ENCODE measurements at places on chromosomes 5 and 9. TPM values are rescaled to one million over a fixed set of nuclear protein-coding genes. Genes with fewer than 3 reads are reported as not detected.

GRCh38 chr5:60490597-60491166, 209.3 kb downstream of the DEPDC1B start:
- no peak overlapping the region for H3K27ac ChIP-seq
- no peaks in the 10 kb centered on the region for H3K36me3 ChIP-seq
- peaks cover 11% of the 10 kb centered on the region for H3K4me1 ChIP-seq
- no peak overlapping the region for H3K4me3 ChIP-seq
- no peak for DNase-seq

PCDHA13 gene
- 2.3 TPM for total RNA-seq

GABRA1 gene
- not detected for total RNA-seq

DBH gene
- not detected for total RNA-seq

DNA sequence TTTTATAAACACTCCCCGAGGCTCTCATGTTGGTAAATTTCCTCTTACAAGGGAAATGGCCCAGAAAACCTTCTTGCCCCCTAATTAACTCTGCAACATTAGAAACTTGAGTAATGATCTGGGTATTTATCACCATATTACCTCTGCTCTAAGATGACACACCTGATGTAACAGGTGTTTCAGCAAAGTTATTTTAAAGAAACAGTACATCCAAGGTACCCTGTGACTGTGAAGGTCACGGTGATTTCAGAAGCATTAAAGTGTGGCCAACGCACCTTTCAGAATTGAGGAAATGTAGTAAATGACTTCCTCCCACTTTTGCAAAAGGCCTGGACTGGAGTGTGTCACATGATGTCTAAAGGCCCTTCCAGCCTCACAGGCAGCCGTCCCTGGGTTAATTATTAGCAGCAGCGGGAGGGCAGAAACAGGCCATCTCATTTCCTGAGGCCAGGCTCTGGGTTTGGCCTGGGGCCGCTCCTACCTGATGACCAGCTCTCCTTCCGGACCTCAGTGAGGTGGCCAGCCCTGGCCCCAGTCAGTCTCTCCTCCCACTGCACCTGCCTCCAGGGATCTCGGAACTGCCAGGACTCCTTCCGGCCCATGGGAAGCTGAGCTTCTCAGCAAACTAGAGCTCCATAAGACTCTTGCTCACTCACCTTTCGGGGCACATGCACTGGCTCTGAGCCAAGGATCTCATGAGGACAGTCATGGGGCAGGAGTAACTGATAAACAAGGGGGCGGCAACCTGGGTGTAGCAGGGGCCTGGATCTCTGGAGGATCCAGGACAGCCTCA, 20.7 kb downstream of the PTPN3 start:
- no peaks in the 10 kb centered on the region for H3K36me3 ChIP-seq
- no peak for DNase-seq
- peaks cover 19% of the 10 kb centered on the region for H3K4me1 ChIP-seq
- H3K4me3 ChIP-seq: no peak overlapping the region

GRCh38 chr9:101445353-101446029, 9.9 kb upstream of the ALDOB start:
- no peak for DNase-seq
- no peak overlapping the region for H3K27ac ChIP-seq
- H3K36me3 ChIP-seq: no peaks in the 10 kb centered on the region
- H3K27me3 ChIP-seq: no peaks in the 10 kb centered on the region

DNA sequence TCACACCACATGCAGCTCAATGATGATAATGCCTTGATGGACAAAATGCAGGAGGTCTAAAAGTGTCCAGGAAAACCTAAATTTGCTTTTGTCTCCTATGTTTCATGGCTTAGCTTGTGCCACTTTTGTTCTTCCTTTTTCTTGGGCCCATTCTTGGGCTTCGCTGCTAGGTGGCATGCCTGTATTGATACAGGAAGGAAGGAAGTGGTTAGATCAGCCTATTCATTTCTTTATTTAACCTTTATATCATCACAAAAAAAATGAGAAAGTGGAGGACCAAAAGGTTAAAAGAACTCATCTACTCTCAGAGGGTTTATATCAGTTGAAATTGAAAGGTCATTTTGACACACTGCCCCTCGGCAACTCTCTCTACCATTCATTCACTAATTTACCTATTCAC, 260.2 kb downstream of the ARHGAP26 start:
- H3K36me3 ChIP-seq: no peaks in the 10 kb centered on the region
- H3K27ac ChIP-seq: no peak overlapping the region
- H3K27me3 ChIP-seq: peaks cover 6% of the 10 kb centered on the region
- no peak overlapping the region for H3K4me3 ChIP-seq
- peaks cover 21% of the 10 kb centered on the region for H3K4me1 ChIP-seq
- DNase-seq: no peak

DNA sequence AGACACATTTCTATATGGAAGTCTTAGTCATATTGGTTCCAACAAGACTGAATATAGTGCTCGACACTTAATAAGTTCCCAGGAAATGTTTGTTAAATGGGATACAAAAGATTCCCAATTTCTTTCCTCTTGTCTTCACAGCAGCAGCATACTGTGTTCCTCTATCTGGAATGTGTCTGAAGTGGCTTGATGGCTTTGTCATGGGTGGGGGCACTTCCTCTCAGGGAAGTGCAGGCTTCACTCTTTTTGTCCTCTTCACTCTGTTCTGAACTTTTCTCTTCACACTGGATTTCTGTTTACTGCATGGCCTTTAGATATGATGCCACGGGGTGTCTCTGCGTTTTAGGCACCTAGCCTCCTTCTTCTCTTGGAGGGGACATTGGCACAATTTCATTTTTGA, 127.7 kb upstream of the C9orf72 start:
- no peak for DNase-seq
- no peaks in the 10 kb centered on the region for H3K27me3 ChIP-seq
- no peaks in the 10 kb centered on the region for H3K36me3 ChIP-seq
- no peak overlapping the region for H3K27ac ChIP-seq
- H3K4me3 ChIP-seq: no peak overlapping the region
- H3K4me1 ChIP-seq: peaks cover 9% of the 10 kb centered on the region

DNA sequence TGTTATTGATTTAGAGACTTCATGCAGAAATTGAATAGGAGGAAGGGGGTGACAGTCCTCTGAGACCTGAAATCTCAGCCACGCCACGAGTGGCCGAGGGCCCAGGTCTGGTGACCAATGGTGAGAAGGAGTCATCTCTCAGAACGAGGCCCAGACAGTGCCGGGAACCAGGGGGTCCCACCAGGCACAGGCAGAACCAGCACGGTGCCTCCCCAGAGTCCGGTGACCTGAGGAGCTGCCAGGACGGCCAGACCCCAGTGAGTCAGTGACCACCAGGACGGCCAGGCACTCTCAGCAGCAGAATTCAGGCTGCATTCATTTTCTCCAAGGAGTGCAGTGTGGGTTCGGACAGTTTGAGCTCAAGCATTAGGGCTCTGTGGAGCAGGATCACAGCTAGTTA, 43.8 kb upstream of the NKD2 start:
- DNase-seq: no peak
- H3K4me3 ChIP-seq: no peak overlapping the region
- no peak overlapping the region for H3K27ac ChIP-seq
- no peaks in the 10 kb centered on the region for H3K36me3 ChIP-seq
- peaks cover 24% of the 10 kb centered on the region for H3K27me3 ChIP-seq

DNA sequence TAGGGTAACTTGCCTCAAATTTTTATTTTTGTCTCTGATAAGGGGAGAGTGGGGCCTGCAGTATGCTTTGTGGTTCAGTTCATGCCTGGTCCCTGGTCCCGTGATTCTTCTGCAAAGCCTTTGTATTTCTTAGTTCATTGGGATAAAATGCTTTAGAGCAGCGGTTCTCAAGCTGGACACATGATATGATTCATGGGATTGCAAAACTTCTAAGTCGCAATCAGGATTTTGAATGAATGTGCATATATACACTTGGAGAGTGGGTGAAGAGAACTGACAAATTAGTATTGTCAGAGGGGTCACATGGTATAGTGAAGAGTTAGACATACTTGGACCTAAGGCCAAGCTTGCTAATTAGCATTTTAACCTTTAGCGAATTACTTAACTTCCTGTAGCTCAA, 265.4 kb upstream of the KLF9 start:
- no peak overlapping the region for H3K4me3 ChIP-seq
- no peaks in the 10 kb centered on the region for H3K4me1 ChIP-seq
- no peak overlapping the region for H3K27ac ChIP-seq

GRCh38 chr5:68843624-68844364, 250.0 kb upstream of the SLC30A5 start:
- no peak for DNase-seq
- no peaks in the 10 kb centered on the region for H3K27me3 ChIP-seq

- H3K4me1 ChIP-seq: no peaks in the 10 kb centered on the region
- H3K36me3 ChIP-seq: no peaks in the 10 kb centered on the region
- DNase-seq: no peak
- H3K4me3 ChIP-seq: no peak overlapping the region
Measured at GRCh38 chr5:36238502-36239295, 3.0 kb downstream of the NADK2 start.

- no peaks in the 10 kb centered on the region for H3K27me3 ChIP-seq
- H3K4me3 ChIP-seq: no peak overlapping the region
- no peak for DNase-seq
- no peaks in the 10 kb centered on the region for H3K36me3 ChIP-seq
- H3K4me1 ChIP-seq: peaks cover 4% of the 10 kb centered on the region
Measured at GRCh38 chr5:169970911-169971765, 9.2 kb downstream of the INSYN2B start.

ANKRD33B gene
- total RNA-seq: 3.5 TPM

ZNF454 gene
- 0.22 TPM for total RNA-seq

DNA sequence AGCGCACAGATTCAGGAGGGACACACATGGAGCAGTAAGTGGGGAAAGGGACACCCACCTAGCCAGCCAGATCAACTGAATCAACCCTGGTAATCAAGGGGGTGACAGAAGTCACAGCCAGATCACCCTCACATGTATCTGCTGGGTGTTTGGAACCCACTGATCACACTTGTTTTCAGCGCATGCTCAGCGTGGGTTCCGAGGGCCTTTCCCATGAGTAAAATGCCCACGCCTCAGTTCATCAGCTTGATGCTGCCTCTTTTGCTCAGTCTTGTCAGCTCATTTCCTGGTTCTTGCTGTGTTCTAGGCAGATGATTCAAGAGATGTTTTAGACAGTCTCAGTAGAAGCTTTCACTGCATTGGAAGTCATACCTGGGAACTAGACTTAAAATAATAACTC, 123.2 kb upstream of the SLC30A5 start:
- no peaks in the 10 kb centered on the region for H3K36me3 ChIP-seq
- H3K27me3 ChIP-seq: no peaks in the 10 kb centered on the region
- no peaks in the 10 kb centered on the region for H3K4me1 ChIP-seq
- no peak overlapping the region for H3K4me3 ChIP-seq
- no peak overlapping the region for H3K27ac ChIP-seq
- DNase-seq: no peak

NOP16 gene
- total RNA-seq: 14.5 TPM

GRCh38 chr9:80086386-80086785, 514.6 kb downstream of the TLE4 start:
- H3K4me1 ChIP-seq: no peaks in the 10 kb centered on the region
- no peak for DNase-seq
- no peaks in the 10 kb centered on the region for H3K27me3 ChIP-seq
- no peaks in the 10 kb centered on the region for H3K36me3 ChIP-seq

DNA sequence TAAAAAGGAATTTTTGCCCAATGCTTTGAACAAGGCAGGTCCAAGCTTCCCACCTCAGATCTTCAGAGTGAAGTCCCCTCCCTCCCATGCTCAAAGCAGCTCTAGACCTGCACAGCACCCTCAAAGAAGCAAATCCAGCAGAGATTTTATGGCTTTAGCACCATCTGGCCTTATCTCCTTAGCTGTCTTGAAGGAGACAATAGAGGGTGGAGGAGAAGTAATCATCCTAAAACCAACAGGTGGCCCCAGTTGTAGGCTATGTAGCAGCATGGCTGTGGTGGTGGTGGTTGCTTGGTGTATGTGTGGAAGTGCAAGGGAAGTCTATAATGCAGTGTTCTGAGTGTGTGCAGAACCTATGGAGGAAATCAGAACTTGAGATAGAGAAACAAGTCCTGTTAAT, 140.1 kb downstream of the GRIA1 start:
- H3K4me3 ChIP-seq: no peak overlapping the region
- no peak for DNase-seq
- no peaks in the 10 kb centered on the region for H3K36me3 ChIP-seq
- H3K4me1 ChIP-seq: peaks cover 21% of the 10 kb centered on the region
- no peaks in the 10 kb centered on the region for H3K27me3 ChIP-seq

PPP3R2 gene
- not detected for total RNA-seq

DNA sequence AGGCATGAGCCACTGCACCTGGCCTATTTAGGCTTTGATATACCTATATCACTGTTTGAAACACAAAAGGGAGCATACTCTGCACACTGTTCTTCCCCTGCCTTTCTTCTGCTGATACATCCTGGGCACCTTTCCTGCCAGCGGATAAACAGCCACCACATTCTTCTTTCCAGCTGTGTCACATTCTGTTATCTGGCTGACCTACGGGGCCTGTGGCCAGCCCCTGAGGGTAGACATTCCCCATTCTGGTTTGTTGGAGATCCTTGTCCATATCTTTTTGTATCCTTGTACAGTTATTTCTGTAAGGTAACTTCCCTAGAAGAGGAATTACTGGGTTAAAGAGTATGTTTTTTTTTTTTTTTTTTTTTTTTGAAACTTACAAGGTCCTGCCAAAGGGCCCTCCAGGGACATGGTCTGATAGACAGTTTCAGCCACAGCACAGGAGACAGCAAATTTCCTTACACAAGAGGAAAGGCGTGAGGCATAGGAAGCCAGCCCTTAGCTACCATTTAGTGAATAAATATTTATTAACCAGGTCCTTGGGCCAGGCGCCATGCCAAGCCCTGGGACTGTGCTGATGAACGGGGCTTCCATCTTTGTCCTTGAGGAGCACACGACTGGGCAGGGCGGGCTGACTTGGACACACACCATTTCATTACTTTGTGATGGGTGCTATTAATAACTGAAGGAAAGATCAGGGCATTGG, 57.8 kb downstream of the ERGIC1 start:
- no peak overlapping the region for H3K4me3 ChIP-seq
- H3K27me3 ChIP-seq: no peaks in the 10 kb centered on the region
- H3K4me1 ChIP-seq: no peaks in the 10 kb centered on the region
- no peaks in the 10 kb centered on the region for H3K36me3 ChIP-seq

C9 gene
- not detected for total RNA-seq

DNA sequence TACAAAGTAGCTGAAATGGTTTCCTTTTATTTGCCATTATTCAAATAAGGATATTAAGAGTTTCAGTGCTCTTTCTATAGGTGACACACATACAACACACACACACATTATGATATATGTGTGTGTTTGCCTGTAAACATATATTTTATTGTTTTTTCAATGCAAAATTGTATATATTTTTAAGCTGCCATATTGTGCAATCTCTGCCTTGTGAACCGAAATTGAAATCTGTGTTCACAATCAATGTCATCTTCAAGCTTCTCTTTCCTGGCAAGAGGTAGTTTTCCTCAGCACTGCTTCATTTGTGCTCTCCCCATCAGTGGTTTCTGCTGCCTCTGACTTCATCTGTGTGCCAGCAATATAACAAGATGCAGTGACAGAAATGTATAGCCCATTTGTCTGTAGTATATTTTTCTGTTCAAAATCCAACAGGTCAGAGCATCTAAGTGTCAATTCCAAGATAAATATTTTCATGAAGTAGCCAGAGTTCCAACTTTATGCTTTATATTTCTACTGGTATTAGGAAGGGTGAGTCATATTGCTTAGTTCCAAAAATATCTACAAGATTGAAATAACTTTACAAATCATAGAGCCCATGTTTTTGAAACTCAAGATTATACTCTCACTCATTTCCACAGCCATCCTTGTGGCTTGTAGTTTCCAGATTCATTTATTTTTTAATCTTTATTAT, 1704.8 kb upstream of the CDH9 start:
- H3K4me3 ChIP-seq: no peak overlapping the region
- H3K27me3 ChIP-seq: no peaks in the 10 kb centered on the region
- peaks cover 3% of the 10 kb centered on the region for H3K4me1 ChIP-seq
- H3K36me3 ChIP-seq: no peaks in the 10 kb centered on the region

ZNF300 gene
- 17.0 TPM for total RNA-seq

ARSK gene
- total RNA-seq: 13.9 TPM

Measured in neural progenitor cell (in vitro differentiated cells).